Mesenteric fat pad (tissue), 1 donor: ENCODE measurements at places on chromosomes 2 and 18. TPM values are rescaled to one million over a fixed set of nuclear protein-coding genes. Genes with fewer than 3 reads are reported as not detected.
A peak's percentile ranks its signal among the peaks of the same experiment; 100 is the strongest.

Gene NDC80
- 0.29 TPM for total RNA-seq

- DNase-seq, result no peak
These were observed 32.3 kb downstream of the GPR155 start for GRCh38 chr2:174454566-174454965.

Gene HES6
- total RNA-seq, result 4.3 TPM

Gene B3GNT2
- total RNA-seq, result 21.9 TPM

GRCh38 chr2:65409045-65409444 lies 23.4 kb downstream of the SPRED2 start:
- no peak for DNase-seq

- DNase-seq, result no peak
These were observed 152.8 kb downstream of the PIK3C3 start for GRCh38 chr18:42107691-42108450.

Gene CHRND
- total RNA-seq, result not detected

DNA sequence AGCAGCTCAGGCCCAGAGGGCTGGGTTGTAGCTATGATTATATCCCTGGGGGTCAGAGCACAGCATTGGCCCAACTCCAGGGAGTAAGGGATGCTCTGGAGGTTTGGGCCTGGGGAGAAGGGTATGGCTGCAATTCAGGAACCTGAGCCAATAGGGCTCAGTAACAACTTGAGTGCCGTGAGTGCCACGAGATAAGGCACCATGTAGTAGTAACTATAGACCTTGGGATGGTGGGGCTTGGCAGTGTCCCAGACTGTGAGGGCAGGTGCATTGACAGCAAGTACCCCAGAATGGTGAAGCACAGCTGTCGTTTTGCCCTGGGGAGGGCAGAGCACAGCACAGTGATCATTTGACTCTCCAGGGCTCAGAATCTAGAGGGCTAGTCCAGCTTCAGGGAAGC lies 45.1 kb upstream of the ZNF396 start:
- DNase-seq, result no peak

GRCh38 chr2:176826356-176826755 lies 386.2 kb upstream of the HNRNPA3 start:
- no peak for DNase-seq

Gene ANKRD30B
- 0.39 TPM for total RNA-seq

- no peak for DNase-seq
These were observed 136.9 kb upstream of the GATA6 start for GRCh38 chr18:22032392-22032961.

DNA sequence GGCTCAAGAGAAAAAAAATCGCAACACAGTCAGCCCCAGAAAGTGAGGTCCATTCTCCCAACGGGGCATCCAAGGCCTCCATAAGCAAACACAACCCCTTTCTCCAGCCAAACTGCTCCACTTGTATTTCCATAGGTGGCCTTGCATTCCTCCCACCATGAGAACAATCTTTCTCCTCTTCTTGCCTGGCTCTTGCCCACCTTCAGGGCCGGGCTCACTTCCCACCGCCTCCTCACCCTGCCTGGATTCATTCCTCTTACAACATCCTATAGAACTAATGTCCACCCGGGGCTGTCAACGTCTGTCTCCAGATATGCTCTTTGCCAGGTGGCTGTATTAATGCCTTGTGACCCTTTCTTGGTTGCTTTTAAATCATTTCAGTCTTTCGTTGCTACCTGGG lies 124.5 kb downstream of the SMAD7 start:
- peak; percentile 16 for DNase-seq

GRCh38 chr18:63301434-63301833 lies 18.1 kb downstream of the BCL2 start:
- no peak for DNase-seq

- DNase-seq, result peak; percentile 45
These were observed 34.5 kb downstream of the RAB31 start for GRCh38 chr18:9742524-9743131.

Gene CGREF1
- 11.0 TPM for total RNA-seq

Gene TCF4
- total RNA-seq, result 159 TPM

GRCh38 chr2:226705133-226705886 lies 94.3 kb downstream of the IRS1 start:
- no peak for DNase-seq

Gene SH3RF3
- 20.4 TPM for total RNA-seq

- no peak for DNase-seq
These were observed 199.6 kb downstream of the HRH4 start for GRCh38 chr18:24659827-24660720.

Gene AMMECR1L
- 22.0 TPM for total RNA-seq

DNA sequence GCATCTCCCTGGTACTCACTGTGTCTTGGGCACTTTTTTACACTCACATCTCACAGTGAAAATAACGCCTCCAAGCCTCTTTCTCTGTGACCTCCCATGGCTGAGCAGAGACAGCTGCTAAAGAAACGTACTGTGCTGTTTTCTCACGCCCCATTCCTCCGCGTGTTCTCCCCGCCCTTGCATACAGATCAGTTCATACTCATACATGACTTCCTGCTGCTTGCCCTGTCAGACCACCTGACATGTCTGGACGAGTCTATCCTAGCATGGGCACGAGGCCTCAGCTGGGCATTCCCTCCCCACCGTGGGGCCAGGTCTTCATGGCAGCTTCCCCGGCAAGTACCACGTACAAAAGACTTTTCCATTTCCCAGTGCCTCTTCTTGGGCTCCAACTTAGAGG lies 21.2 kb upstream of the IL1A start:
- DNase-seq, result no peak

- no peak for DNase-seq
These were observed 64.5 kb downstream of the CACNB4 start for GRCh38 chr2:152034257-152034801.

- DNase-seq, result no peak
These were observed 174.2 kb downstream of the PRPF40A start for GRCh38 chr2:152542995-152543481.
